ENCODE measurements at places on chromosomes 2 and 18.
A peak's percentile ranks its signal among the peaks of the same experiment; 100 is the strongest.

- DNase-seq, result no peak
Measured at GRCh38 chr2:8412586-8412985, 269.3 kb upstream of the ID2 start.

- DNase-seq, result no peak
Measured at GRCh38 chr2:23386339-23387220, 1.6 kb downstream of the KLHL29 start.

- peak; percentile 20 for DNase-seq
Measured at GRCh38 chr18:8988260-8988871, 114.1 kb upstream of the NDUFV2 start.

DNA sequence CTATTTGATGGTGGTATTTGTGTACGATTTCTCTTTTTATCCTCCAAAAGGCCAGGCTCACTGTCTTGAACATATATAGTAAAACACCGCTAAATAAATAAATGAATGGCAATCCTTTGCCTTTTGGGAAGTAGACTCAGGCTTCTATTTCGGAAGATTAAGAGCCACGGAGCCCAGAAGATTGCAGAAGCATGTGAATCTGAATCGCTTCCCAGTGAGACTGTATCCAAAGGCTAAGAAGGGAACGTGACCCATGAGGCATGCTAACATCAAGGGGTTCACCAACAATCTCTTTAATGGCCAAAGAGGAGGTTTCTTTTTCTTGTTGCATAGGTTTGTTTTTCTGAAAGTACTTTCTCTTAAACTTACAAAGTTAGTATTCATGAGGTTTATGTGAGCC, 70.0 kb upstream of the DNMT3A start:
- DNase-seq, result no peak

DNA sequence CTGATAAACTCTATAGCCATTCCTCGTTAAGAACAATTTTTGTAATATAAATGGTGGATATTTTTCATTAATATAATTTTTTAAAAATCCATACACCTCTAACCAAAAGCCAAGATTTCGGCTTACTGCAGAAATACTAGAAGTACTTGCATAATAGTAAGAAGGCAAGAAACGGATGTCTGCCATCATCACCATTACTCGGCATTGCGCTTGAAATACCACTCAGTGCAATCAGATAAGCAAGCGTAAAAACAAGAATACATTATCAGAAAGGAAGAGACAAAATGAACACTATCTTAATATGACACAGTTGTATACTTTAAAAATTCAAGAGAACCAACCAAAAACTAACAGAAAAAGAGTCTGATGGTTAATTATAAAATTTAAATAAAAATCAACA, 15.2 kb upstream of the BOLA3 start:
- DNase-seq, result no peak

DNA sequence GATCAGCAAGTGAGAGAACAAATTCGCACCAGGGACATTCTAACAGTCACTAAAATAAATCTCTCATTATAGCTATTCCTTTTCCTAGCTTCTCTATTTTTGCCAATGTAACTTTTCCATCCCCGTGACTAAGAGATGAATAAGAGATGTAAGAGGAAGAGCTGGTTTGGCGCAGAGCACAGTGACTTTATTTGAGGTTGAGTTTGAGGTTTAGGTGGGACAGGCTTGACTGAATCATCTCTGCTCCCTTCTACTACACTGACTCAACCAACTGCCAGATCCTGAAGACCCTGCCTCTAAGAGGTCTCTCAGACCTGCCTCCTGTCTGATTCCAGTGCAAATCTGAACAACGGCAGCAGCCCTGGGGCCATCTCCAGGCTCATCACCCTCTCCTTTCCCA, 28.0 kb downstream of the RFX8 start:
- no peak for DNase-seq

All from stimulated activated CD8-positive, alpha-beta memory T cell treated with anti-CD3 and anti-CD28 coated beads, Interleukin-2, amount 100 ng/mL, for 48 hours (primary cell).